ENCODE measurements at places on chromosomes 12 and 14. TPM values are rescaled to one million over a fixed set of nuclear protein-coding genes. Genes with fewer than 3 reads are reported as not detected.

GRCh38 chr12:131122631-131123030, 168.9 kb downstream of the ADGRD1 start:
- no peaks in the 10 kb centered on the region for H3K27me3 ChIP-seq
- no peak for DNase-seq
- peaks cover 6% of the 10 kb centered on the region for H3K36me3 ChIP-seq
- no peak overlapping the region for H3K27ac ChIP-seq

Gene PAX9
- polyA plus RNA-seq = not detected

Gene LBHD2
- not detected for polyA plus RNA-seq

GRCh38 chr12:6967651-6968100, 2.8 kb downstream of the PHB2 start:
- DNase-seq = no peak
- H3K4me3 ChIP-seq = no peak overlapping the region
- no peak overlapping the region for H3K27ac ChIP-seq
- H3K27me3 ChIP-seq = no peaks in the 10 kb centered on the region
- H3K36me3 ChIP-seq = peaks cover 7% of the 10 kb centered on the region
- H3K4me1 ChIP-seq = peaks cover 53% of the 10 kb centered on the region
